Naive thymus-derived CD8-positive, alpha-beta T cell (primary cell): ENCODE measurements at places on chromosomes 6 and 20.

DNA sequence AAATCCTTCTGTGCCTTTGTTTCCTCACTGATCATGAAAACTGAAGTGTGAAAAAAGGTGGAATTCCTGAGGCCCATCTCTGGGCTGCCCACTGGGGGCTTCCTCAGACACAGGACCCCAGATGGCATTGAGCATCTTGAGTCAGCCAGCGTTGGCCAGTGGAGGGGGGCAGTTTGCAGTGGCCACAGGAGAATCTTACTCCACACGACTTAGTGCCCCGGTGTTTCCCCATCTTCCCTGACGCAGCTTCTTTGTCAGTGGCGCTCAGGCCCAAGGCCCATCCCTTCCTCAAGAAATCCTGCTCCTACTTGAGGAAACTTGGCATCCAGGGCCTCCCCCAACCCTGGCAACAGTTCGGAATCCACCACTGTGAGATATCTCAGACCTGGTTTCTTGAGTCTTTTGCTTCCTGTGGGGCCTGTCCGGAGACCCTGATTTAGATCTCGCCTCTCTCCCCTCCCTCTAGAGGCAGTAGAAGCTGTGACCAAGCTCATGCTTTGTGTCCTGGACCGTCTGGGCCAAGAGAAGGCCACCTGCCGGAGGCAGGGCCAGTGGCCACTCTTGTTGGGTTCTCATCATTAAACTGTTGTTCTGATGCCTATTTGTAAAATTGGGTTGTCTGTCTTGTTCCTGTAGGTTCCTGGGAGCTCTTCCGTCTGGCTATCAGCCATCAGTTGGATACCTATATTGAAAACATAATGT, 20.2 kb upstream of the DLGAP4 start:
- no peak for DNase-seq

- DNase-seq: no peak
Measured at GRCh38 chr6:128339635-128340450, 180.6 kb downstream of the PTPRK start.

DNA sequence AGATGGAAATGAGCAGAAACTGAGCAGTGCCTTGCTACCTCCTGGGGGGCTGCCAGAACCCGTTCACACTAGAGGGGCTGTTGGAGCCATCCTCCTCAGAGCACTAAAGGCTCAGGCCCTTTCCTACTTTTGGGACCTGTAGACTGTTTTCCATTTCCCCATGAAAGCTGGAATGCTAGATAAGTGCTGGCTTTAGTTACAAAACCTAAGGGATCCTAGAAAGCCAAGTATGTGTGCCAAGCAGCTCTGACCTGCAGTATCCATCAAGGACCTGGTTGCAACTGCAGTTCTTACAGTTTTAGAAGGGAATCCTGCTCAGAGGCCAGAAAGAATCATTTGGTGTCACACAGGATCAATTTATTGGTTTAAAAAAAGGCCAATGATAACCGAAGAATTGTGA, 176.7 kb upstream of the COL21A1 start:
- DNase-seq: no peak

GRCh38 chr6:135412761-135413160, 84.8 kb downstream of the AHI1 start:
- DNase-seq: no peak

DNA sequence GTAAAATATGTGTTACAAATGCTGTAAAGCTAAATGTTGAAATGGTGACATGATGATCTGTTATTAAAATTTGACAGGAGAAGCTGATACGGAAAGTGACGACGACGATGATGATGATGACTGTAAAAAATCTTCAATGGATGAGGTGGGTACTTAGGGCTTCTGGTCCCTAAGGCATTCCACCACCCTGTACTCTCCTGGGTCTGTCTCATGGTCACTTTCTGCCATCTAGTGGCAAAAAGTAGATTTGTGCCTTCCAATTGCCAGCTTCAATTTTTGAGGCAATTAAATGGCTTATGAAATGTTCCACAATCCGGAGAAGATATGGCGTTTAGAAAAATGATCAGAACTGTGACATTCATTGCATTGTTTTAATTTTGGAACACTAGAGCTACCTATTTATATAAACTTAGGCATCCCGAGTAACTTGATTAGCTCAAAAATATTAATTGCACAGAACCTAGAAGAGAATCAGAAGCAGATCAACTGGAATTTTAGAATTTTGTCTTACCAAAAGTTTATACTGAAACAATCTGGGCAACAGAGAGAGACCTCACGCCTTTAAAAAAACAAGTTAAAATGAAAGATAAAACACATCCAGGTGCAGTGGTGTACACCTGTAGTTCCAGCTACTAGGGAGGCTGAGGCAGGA, 346.5 kb upstream of the PLCB4 start:
- peak; percentile 2 for DNase-seq

- DNase-seq: no peak
Measured at GRCh38 chr6:68689910-68690309, 54.8 kb downstream of the ADGRB3 start.

GRCh38 chr20:1577906-1578305, 20.4 kb upstream of the SIRPD start:
- no peak for DNase-seq

DNA sequence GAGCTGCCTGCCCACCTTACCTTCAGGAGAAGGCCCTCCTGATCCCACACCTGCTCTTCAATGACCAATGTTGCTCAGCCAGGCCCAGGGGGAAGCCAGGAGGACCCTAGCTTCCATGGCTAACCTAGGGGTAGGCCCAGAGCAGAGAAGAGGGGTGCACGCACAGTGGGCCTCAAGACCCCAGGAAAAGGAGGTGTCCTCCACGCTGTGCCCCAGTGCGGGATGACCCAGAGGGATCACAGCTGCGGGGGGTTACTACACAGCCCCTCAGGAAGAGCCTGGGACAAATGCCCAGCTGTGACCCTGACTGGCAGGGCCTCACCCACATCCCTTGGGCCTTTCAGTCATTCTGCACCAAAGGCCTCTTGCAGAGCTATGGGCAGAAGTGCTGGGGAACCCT, 31.6 kb upstream of the APMAP start:
- no peak for DNase-seq

- DNase-seq: no peak
Measured at GRCh38 chr20:1060985-1061384, 57.4 kb upstream of the PSMF1 start.

DNA sequence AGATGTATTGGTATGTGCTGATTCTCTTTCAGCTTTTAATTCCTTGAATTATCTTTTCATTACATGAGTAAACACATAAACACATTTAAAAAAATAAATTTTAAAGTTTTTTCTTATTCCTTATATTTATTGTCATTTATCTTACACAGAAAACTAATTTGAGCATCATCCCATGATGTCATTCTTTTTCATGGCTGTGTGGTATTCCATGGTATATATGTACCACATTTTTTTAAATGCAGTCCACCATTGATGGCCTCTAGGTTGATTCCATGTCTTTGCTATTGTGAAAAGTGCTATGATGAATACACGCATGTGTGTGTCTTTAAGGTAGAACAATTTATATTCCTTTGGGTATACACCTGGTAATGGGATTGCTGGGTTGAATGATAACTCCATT, 33.3 kb downstream of the OTOR start:
- no peak for DNase-seq

DNA sequence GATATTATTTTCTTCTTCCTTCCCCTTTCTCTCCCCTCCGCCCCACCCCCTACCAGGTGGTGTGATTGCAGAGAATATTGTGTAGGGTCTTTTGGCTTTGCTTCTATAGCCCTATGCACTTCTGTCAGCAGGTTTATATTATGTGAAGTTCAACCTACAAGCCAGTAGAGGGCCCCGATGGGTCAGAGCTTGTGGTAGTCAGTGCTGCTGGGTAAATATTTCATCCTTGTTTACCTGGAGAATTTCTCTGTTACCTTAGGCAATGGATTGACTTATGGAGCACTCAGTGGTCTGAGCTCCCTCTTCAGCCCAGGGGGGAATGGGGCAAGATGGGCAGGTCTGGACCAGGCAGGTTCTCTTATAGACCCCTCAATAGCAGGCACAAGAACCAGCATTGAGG, 720.9 kb downstream of the GRIK2 start:
- DNase-seq: no peak

DNA sequence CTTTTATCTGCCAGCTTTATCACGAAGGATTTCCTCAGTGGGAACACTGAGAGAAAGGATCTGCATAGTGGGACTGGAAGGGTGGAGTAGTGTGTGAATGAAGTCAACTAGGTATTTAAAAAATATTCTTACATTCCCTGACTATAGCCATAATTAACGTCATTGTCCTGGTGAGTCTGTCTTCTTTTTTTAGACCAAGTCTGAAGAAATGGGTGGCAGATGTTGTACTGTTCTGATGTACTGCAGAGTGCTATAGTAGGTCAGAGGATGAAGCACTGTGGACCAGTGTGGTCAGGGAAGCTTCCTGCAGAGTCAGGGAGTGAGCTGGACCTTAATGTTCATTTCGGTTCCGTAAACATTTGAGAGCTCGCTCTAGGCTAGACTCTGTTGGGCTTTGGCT, 11.9 kb downstream of the TULP4 start:
- no peak for DNase-seq

GRCh38 chr20:20353576-20353975, 14.3 kb upstream of the INSM1 start:
- DNase-seq: no peak

DNA sequence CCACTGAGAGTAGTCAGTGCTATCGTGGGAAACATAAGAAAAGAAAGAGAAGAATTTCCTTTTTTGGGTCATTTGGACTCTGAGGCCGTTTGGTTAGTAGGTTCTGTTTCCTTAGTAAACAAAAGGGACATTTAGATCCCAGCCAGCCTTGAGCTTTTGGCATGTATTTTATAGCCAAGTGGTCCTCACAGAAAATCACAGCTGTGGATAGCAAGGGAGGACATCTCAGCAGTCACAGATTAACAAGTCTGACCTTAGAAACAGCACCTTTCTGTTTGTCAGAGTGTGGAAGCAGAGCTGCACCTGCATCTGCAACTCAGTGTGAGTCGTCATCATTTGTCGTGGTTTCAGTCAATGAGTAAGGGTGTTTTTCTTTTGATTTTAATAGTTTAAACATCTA, 40.5 kb downstream of the FAM120B start:
- no peak for DNase-seq

- no peak for DNase-seq
Measured at GRCh38 chr20:11159728-11160127, 485.9 kb upstream of the JAG1 start.
